NCI-H2029 treated with DMSO at 0.1 percent for 48 hours (cell line): ENCODE measurements at places on chromosomes 1 and 21.
A peak's percentile ranks its signal among the peaks of the same experiment; 100 is the strongest.

DNA sequence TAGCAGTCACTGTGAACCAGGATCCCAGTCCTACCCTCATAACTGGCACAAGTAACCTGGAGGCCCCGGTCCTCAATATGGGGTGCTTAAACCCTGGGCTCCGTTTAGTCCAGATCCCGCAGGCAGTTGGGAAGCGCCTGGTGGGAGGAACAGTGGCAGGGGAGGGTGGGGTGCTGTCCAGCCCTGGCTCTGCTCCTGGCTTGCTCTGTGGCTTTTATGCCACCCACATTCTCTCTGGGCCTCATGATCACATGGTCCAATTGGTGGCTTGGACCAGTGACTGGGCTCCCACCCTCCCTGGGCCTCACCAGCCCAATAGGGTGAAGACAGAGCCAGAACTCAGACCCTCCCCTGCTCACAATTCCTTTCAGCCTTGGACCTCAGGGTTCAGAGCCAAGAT, 2.9 kb downstream of the CD164L2 start:
- DNase-seq = no peak

- DNase-seq = peak; percentile 16
These were observed at the start of gene ZNF362 for GRCh38 chr1:33256471-33257206. TSS of gene ZNF362 (plus strand) at chr1:33256492. CDS start at chr1:33270575, 14,083 bp downstream.

DNA sequence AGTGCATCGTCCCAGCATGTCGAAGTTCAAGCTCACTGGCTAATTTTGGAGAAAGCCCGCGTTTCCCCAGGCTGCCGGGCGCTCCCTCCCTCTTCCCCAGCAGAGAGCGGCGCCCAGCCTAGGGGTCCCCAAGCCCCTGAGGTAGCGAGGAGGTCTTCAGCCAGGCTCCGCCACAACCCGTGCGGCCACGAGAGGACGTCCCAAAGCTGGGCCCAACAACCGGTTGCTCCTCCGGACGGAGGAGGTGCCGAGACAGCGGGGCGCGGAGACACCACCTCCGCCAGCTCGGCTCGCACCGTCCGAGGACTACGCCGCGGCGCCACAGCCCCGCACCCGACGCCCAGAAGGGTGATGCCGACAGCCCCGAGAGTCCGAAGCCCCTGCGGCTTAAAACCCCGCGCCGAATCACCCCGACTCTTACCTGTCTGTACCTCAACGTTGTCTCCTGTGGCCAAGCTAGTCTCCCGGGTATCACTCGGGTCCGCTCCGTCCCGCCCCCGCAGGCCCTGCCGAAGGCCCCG, at the start of gene DENND2C:
TSS of gene DENND2C (minus strand) at position 488 of the 521 bp plus-strand sequence. CDS start 44,065 bp downstream, outside the sequence.
- DNase-seq = no peak

GRCh38 chr1:57957576-57957975, 533.7 kb upstream of the DAB1 start:
- DNase-seq = no peak

DNA sequence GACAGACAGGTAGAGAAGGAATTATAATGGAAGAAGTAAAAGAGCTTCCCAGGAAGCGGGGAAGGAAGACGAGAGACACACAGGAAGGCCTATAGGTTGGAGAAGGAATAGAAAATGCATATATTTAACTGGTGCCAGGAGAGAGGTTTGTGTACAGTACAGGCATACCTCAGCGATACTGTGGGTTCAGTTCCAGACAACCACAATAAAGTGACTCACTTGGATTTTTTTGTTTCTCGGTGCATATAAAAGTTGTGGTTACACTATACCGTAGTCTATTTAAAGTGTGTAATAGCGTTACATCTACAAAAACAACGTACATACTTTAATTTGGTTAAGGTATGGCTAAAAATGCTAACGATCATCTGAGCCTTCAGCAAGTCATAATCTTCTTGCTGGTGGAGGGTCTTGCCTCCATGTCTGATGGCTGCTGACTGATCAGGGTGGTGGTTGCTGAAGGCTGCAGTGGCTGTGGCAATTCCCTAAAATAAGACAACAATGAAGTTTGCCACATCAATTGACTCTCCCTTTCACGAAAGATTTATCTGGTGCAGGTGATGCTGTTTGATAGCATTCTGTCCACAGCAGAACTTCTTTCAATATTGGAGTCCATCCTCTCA, 16.0 kb downstream of the YARS1 start:
- DNase-seq = no peak

- DNase-seq = no peak
These were observed 2.6 kb downstream of the AIDA start for GRCh38 chr1:222709700-222710153.
